ENCODE measurements at places on chromosomes 1 and 21. TPM values are rescaled to one million over a fixed set of nuclear protein-coding genes. Genes with fewer than 3 reads are reported as not detected.

The MLLT11 gene
- 6.6 TPM for total RNA-seq

- no peak for DNase-seq
Observed at GRCh38 chr1:170731566-170732251, 67.8 kb downstream of the PRRX1 start.

- no peak for DNase-seq
Observed at GRCh38 chr1:225541383-225541782, 111.5 kb downstream of the ENAH start.

The IVL gene
- total RNA-seq = 2.4 TPM

The ZNF683 gene
- not detected for total RNA-seq

DNA sequence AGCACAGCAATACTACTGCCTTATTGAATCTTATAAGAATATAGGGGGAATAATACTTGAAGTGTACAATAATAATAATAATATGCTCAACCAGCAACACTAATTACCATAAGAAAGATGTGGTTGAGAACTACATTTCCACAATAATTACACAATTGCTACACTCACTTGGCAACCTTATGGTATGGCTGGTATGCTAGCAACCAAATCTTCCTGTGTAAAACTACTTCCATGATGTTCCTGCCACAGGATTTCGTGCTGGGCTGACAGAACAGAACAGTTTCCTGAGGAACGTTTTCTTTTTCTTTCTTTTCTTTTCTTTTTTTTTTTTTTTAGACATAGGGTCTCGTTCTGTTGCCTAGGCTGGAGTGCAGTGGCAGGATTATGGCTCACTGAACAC is 50.6 kb downstream of the KIF26B start:
- DNase-seq = no peak

The ADIPOR1 gene
- total RNA-seq = 107 TPM

DNA sequence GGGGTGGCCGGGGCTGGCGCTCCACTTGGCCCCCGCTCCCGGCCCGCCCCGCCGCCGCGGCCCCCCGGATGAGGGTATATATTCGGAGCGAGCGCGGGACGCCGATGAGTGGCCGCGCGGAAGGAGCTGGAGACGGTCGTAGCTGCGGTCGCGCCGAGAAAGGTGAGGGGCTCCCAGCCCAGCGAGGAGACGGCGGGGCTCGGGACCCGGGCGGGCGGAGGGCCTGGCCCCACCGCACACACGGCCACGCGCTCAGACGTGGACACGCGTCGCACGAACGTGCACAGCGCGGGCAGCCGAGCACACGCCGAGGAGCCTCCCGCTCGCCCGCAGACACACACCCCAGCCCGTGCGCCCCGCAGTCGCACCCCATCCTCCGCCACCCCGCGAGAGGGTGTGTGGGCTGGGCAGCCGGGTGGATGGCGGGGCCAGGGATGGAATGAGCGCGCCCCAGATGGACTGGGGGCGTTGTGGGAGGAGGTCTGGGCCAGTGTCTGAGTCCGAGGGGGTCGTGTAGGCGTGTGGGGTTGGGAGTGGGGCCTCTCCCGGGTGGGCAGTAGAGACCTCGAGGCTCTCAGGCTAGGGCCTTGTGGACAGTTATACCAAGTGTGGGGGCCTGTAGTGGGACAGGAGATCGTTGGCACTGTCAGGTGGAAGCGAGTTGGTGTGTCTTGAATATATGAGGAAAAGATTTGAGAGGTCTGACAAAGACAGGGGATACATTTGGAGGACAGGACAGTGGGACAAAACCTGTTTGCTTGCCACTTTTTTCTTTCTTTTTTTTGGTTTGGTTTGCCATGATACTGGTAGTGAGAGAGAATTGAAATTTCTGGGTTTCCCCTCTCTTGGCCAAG is at the start of gene UAP1:
Gene UAP1 (plus strand): TSS at position 107 of the 854 bp plus-strand sequence. CDS start 4,347 bp downstream, outside the sequence.
- no peak for DNase-seq

DNA sequence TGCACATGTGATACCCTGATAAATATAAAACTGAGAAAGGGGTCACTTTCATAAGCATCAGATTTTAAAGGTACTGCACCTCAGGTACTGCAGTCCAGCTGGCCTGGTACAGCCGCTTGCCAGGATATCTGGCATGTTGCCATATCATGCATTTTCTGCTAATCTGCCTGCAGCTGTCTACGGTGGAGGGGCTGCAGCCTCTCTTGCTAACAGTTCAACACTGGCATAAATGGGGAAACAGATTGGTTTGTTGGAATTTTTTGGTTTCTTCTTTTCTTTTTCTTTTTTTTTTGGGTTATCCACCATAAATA is 71.5 kb downstream of the MIS18A start:
- DNase-seq = no peak

The ADGRL4 gene
- total RNA-seq = 10.9 TPM

DNA sequence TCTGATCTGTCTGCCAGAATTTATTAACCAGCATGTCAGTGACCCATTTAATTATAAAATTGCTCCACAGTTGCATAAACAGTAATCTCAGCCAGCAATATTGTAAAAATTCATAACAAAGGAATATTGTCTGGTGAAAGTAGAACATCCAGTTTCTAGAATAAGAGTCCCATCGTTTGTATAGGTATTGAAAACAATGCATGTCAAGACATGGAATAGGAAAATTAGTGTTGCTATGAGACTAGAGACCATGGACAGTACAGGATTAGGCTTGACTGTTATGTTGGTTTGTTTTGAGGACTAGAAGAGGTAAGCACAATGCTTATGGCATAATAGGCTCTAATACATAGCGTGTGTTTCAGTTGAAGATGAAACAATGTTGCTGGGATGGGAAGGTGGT is 37.1 kb downstream of the ATF6 start:
- no peak for DNase-seq

The COL9A2 gene
- total RNA-seq = 4.2 TPM

The VWA5B1 gene
- total RNA-seq = 0.05 TPM

GRCh38 chr1:243801378-243801777 is 48.7 kb downstream of the AKT3 start:
- no peak for DNase-seq

The SPRR5 gene
- total RNA-seq = not detected

DNA sequence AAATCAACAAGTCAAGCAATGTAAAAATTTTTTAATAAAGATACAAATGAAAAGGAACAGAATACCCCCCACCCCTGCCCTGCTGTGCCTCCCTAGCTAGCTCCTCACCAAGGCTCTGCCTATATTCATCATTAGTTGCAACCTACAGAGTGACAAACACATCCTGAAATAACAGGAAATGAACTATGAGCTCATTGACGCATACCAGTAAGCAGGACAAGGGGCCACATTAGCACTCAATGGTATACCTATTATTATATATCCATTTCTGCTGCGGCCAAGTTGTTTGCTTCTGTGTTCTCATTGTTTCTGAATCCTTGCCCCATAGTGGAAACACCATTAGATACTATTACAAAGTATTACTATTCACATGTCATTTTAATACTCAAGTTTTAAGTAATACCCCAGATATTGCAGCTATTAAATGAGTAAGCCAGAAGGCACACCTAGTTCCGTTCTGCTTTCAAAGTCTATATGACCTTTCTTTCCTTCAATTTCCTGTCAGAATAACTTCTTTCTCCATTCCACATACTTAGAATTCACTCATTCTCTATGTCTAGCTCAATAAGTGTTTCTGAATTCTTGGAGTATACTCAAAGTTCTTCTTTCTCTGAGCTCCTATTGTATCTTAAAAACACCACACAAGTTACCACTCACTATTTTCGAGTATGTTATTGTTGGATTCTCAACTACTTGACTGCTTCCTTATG is 1214.9 kb downstream of the PLA2G4A start:
- no peak for DNase-seq

DNA sequence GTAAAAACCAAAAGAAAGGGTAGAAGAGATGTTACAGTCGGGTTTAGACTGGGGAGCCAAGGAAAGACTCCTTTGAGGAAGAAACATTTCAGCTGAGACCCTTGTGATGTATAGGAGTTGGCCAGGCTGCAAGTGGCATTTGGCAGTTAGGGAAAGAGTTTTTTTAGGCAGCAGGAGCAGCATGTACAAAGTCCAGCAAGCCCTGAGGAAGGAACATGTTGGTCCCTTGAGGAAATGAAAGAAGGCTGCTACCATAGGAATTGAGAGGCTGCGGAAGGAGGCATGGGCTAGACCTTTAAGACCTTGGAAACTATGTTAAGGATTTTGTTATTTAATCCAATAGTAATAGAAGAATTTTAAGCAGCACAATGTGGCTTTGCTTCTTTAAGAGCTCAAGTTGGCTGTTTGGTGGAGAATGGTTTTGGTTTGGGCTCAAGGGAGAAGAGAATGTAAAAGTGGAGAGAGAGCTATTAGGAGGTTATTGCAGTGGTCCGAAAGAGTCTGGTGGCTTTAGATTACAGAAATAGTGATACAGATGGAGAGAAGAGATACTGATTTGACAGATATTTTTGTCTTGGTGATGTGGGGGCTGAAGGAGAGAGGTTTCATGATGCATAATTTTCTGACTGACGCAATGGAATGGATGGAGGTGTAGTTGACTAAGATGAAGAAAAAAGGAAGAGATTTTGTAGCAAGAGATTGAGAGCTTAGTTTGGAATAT is 26.6 kb downstream of the SMAP2 start:
- DNase-seq = no peak
